ENCODE measurements at places on chromosomes 2 and 18.
A peak's percentile ranks its signal among the peaks of the same experiment; 100 is the strongest.

DNA sequence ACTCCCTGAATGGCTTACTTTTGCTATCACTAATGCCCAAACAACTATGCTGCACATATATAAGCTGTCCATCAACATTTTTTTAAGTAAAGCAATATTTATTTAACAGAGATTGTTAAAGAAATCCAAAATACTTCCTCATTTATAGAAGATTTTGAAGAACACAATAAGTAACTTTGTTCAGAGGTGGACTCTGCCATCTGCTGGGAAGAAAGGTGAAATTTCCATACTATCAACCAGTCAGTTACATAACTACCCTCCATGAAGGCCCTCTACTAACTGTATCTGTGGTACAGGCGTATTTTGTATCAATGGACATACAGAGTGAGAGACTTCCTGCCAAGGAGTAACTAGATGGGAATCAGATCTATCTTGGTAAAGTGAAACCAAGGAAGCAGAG, 106.0 kb downstream of the DTNB start:
- no peak for DNase-seq

DNA sequence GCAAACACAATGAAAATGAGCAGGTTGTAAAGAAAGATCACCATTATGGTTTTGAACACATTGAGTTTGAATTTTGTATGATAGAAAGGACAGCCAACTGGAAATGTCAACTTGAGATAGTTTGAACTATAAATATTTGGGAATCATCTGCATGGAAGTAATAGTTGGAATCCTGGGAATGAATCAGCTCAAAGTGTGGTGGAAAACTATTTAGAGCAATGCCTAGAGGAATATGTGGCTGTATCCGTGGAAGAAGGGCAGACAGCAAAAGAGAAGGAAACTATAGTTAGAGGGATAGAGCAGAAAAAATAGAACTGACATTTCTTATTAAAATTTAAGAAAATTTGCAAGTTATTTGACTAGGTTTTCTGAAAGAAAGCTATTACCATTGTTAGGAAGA, 112.5 kb upstream of the OTX1 start:
- no peak for DNase-seq

DNA sequence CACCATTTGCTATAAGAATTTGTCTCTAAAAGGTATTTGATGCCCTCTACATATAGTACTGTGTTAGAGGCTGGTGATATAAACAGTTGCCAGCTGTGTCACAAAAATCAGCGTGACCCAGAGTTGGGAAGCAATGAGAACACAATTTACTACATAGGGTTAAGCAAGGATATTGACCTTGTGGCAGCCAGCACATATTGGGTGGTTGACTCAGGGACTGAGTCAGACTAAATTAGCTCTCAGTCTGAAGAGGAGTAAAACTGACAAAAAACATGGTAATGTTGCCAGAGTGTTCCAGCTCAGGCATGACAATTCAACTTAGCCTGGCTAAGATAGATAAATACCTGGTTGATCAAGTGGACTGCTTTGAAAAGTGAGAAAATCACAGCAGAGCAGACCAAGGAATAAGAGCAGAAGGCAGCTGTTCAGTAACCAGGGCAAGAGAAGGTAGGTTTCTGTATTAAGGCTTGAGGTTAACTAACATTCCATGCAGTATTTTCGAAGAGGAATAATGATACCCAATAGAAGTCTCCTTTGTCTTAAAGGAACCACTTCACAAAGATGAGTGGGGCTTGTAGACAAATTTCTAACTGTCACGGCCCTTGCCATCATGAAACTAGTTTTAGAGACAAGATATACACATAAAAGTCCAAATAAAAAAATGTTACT, 108.2 kb upstream of the ERBB4 start:
- no peak for DNase-seq

DNA sequence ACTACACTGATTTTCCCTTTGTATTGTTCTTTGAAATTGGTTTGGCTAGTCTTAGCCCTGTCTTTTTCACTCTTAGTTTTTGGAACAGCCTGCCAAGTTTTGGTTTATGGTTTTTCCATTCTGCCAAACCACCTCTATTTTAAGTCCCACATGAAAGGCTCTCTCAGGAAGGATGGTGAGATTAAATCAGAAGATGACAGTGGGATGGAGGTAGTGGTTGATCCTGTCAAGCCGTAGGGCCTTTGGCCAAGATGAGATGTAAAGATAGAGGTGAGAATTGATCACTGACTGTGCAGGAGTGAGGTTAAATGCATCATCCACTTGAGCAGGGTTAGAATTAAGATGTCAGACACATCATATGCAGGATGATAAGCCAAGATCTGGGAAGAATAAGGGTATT, 948.5 kb downstream of the SLC4A3 start:
- DNase-seq: no peak

- peak; percentile 33 for DNase-seq
These were observed 20.6 kb downstream of the RPL37A start for GRCh38 chr2:216519154-216519762.

DNA sequence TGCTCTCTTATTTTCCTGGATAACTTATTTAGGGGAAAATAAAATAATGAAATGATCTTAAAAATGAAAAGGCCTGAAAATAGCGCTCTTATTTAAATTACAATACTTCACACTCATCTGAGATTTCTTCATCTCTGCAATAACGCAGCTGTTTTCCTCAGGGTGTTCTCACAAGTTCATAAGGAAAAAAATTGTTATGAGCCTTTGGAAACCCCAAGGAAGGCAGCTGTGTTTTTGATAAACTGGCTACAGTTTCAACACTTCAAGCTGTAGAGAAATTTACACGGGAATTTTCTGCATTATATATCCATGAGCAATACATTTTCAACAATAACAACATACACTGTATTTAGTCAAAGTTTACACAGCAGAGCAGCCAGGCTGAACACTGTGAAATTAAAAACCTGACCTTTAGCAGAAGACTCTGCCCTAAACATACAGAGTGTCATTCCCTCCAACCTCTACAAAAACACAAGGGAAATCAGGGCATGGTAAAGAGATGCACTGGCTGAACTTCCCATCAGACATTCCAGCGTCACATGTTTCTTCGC, 959.6 kb downstream of the SLC4A3 start:
- no peak for DNase-seq

DNA sequence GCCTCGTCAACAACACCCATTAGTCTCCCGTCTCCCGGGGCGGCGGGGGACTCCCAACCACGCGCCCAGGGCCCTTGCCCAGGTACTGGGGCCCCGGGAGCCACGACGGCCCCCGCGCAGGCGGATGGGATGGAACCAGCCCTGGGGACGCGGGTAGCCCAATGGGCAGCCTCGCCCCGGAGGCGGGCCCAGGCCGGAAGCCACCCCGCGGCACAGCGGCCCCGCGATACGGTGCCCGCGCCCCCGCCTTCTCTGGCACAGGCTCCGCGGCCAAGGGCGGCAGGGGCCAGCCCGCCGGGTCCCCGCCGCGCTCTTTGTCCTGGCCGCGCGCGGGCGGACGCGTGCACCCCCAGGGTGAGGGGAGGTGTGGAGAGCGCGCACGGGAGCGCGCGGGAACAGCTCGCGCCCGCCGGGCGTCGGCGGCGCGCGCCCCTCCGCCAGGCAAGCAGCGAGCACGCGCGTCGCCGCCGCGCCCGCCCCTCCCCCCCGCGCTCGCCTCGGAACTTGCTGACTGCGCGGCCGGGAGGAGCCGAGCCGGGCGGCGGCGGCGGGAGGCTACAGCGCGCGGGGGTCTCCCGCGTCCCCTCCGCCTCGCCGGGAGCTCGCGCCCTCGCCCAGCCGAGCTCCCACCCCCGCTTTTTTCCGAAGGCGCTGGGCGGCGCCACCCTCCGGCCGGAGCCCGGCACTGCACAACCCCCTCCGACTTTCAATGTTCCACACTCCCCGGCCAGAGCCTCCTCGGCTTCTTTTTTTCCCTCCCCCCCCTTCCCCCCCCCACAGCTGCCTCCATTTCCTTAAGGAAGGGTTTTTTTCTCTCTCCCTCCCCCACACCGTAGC, at the start of gene UBE2E3:
Gene UBE2E3 (plus strand): TSS at position 500 of the 837 bp plus-strand sequence. CDS start 1,438 bp downstream, outside the sequence.
- peak; percentile 58 for DNase-seq

- no peak for DNase-seq
These were observed 72.5 kb downstream of the FAM210A start for GRCh38 chr18:13653746-13654433.

DNA sequence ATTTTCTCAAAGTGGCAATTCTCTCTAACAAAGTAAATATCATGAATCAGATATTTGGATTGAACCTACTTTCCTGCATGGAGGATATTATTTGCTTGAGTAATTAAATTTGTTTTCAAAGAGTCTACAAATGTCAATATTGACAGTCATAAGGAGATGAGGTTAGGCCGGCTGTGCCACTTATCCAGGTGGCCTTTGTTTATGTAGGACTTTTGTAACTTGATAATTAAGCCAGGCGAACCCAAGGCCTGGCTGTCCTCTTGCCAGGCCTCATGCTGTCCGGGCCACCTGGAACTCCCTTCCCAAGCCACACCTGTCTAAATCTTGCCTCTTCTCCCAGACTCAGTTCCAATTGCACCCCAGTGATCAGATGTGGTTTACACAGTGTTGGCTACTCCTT, 255.2 kb downstream of the ACKR3 start:
- DNase-seq: no peak

GRCh38 chr18:58887613-58887963, 22.9 kb downstream of the ZNF532 start:
- peak; percentile 20 for DNase-seq

GRCh38 chr2:31586230-31586629, 5.5 kb upstream of the SRD5A2 start:
- DNase-seq: no peak

DNA sequence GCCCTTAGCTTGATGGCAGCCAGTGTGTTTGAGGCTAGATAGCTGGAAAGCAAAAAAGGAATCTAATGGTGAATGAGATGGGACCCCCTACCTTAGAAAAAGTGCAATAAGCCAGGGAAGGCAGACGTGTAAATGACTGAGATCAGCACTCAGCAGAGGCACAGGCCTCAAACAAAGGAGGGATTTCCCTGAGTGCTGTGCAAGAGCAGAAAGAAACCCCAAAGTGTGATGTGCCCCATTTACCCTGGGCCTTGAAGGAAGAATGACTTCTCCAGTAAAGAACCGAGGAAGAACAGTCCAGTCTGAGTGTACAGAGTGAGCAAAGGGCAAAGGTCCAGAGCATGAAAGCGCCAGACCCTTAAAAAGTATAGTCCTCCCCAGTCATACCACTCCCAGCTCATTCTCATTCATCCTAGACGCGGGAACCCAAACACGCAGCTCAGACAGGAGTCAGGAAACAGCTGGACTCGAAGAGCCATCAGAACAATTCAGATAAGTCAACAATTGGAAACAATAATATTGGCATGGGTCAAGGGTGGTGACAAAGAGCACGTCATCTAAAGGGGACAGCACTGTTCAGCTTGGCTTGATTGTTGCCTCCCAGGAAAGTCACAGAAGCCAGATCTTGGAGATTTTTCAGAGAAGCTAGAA, 121.7 kb downstream of the INO80D start:
- DNase-seq: no peak

DNA sequence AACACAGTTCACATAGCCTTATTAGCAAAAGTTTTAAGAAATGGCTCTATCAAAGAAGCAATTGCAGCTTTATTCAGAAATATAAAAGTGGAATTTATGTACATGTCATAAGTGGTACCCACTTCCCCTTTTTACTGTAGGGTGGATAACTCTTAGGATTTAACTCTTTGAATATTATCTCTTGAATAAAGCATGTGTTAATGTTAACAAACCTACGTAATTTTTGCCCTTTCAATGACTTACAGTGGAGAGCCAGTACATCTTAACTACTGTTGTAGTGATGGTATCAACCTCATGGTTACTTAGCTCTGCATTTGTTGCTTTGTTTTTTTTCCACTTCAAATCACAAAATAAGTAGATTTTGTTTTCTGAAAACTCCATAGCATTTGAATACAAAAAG, 8.8 kb downstream of the NABP1 start:
- no peak for DNase-seq

DNA sequence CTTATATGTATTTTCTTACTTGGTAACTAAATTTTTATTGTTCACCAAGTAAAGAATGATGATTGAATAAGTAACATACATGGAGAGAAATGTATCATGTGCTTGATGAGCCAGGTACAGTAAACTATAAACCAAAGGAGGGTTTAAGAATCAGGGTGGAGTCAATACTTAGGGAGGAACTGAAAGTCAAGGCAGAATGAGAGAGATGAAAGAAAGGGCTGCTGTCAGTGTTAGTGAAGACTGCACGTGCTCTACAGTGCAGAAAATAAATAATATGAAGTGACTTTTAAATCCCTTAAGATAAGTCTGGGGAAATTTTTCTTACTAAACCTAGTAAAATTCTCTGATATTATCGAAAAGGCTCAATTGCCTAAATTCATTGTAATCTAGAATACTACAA, 986.0 kb downstream of the DSC3 start:
- no peak for DNase-seq

DNA sequence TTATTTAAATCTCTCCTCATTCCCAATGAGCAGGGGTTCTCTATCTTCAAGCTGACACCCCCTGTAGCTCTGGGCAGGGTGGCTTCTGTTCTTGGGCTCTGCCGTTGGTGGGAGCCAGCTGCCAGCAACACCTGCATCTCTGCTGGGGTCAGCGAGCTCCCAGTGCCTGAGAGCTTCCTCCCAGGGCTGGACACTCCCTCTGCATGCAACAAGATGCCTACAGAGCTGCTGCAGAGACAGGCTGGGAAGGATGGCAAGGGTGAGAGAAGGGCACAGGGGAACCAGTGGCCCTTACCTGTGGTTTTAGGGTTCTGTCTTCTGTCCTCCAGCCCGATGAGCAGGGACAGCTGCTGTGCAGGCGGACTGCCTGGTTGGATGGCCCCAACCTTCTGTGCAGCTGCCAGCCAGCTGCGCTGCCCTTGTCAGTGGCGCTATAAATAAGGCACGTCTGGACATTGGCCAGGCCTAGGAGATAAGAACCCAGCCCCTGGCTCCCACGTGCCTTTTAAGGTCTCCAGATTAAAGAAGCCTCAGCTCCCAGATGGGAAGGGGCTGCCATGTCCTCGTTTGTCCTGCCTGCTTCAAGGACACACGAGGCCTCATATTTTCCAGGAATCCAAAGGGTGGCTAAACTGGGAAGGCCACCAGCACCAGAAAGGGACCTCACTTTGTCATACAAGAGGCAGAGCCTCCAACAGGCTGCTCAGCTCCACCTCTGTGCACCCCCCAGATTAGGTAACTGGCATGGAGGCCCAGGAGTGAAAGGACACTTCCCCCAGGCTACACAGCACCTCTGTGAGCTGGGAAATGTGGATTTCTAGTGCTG, 39.5 kb upstream of the FHL2 start:
- no peak for DNase-seq

DNA sequence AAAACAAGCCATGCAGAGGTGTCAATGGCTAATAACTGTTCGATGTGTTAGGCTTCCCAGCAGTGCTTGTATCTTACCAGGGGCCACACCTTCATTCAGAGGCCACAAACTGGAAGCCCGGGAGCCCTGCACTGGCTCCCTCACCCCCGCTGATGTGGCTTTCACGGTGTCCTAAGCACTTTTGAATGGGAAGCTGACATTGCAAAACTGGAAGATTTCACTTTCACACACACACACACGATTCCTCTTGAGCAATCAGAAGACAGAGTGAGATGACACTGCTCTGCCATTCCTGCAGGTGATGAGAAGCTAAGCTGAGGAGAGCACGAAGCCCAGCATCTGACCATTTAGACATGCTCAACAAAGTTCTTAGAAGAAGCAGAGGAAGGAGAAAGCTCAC, 8.6 kb upstream of the ZNF407 start:
- DNase-seq: no peak

Data from stimulated activated CD8-positive, alpha-beta memory T cell treated with anti-CD3 and anti-CD28 coated beads, Interleukin-7, amount 100 ng/mL, for 48 hours (primary cell).